ENCODE measurements at places on chromosomes 7 and 10. TPM values are rescaled to one million over a fixed set of nuclear protein-coding genes. Genes with fewer than 3 reads are reported as not detected.
A peak's percentile ranks its signal among the peaks of the same experiment; 100 is the strongest.

DNA sequence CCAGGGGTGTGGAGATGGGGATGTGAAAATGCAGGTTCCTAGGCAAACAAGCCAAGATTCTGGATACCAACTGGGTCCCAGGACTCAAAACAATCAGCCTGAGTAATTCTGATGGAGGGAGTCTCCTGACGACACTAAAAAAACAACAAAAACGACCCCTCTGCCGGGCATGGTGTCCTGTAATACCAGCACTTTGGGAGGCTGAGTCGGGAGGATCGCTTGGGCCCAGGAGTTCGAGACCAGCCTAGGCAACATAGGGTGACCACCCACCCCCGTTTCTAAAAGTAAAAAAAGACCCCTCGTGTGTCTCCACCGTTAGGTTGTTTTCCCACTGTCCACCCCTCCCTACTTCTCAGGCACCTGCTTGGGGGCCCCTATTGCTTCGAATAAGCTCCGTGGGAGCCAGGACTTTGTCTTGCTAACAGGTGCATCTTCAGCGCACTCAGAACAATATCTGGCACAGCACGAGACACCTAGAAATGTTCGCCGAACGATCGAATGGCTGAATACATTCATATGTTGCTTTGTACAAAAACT, 743 bp upstream of the NRF1 start:
- no peak for DNase-seq

TACR2 gene
- total RNA-seq = not detected

GBX1 gene
- total RNA-seq = not detected

BRI3 gene
- total RNA-seq = 112 TPM

SEMA4G gene
- total RNA-seq = 6.6 TPM

- no peak for DNase-seq
These were observed 42.7 kb downstream of the MMRN2 start for GRCh38 chr10:86914734-86915133.

KAT6B gene
- 7.9 TPM for total RNA-seq

HOXA2 gene
- not detected for total RNA-seq

NKX1-2 gene
- not detected for total RNA-seq

DNA sequence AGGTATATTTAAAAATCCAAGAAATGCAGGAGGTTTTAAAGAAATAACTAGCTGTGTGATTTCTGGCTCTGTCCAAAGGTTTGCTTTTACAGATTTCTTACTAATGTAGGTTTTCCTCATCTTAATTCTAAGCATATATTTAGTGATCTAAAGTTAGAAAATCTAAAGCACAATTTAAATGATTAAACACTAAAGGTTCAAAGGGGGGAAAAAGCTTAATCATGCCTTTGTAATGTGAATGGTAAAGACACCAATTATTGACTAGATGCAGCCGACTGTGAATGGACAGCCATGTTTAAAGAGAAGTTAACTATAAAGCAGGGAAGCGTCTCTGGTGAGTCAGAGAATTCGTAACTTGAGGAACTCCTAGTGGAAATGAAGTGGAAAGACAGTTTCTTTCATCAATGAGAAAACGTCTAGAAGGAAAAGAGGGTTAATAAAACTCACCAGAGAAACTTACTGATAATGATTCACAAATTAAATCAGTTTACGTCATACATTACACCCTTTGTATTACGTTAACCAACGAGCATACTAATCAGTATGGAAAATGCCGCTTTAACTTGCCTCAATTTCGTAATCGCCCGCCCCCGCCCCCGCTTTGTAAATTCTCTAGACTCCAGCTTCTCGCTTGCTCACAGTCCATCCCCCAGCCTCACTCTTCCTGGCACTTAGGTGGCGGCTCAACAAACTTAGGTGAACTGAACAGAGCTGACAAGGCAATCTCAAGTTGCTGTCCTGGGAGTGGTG, 1.1 kb upstream of the HBP1 start:
- peak; percentile 75 for DNase-seq

DNA sequence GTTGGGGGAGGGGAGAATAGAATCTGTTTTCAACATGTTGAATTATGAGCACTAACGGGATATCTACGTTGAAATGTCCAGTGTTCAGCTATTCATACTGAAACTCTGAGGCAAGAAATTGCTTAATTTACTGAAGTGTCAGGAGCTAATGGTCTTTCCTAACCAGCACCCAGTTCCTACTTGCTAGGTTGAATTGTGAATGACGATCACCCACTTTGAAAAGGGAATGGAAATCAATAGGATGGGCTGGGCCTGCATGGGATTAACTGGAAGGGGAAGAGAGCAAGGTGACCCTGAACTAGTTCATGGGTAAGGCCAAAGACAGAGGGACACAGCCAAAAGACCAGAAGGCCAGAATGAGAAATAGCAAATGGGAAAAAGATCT, 51.3 kb downstream of the HIPK2 start:
- DNase-seq = no peak

GRCh38 chr10:52785418-52785817, 12.8 kb upstream of the MBL2 start:
- no peak for DNase-seq

GRCh38 chr10:86603256-86603655, 51.1 kb upstream of the OPN4 start:
- no peak for DNase-seq

- no peak for DNase-seq
These were observed 75.5 kb downstream of the DGKI start for GRCh38 chr7:137771273-137771672.

- peak; percentile 44 for DNase-seq
These were observed 43.3 kb downstream of the SFTPD start for GRCh38 chr10:79905322-79906314.

- DNase-seq = no peak
These were observed 59.5 kb upstream of the PRPS1L1 start for GRCh38 chr7:18087026-18087686.

- no peak for DNase-seq
These were observed 28.2 kb downstream of the SEMA3C start for GRCh38 chr7:80890426-80891258.

DNA sequence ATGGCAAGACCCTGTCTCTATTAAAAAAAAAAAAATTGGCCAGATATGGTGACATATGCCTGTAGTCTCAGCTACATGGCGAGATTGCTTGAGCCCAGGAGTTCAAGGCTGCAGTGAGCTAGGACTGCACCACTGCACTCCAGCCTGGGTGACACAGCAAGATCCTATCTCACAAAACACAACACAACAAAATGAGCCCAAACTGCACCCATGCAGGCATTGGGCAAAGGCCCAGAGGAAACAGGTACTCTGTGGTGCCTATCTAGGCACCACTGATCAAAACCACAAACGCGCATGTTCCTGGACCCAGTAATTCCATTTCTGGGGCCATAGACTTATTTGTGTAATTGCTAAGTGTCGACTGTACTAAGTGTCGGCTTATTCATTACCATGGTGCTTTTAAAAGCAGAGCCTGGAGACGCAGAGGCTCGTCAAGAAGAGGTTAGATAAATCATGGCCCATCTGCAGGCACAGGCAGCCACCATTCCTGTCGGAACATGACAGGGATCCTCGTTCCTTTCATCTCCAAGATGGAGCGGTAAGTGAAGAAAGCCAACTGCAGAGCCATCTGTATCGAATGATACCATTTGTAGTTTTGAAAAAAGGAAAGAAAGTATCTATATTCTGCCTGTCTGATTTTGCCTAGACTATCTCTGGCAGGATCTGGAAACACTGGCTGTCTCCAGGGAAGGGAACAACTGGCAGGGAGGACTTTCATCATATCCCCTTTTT, 160.4 kb upstream of the RHEB start:
- DNase-seq = no peak

HOXA5 gene
- 130 TPM for total RNA-seq

COL26A1 gene
- total RNA-seq = 1.7 TPM

GRCh38 chr7:31853380-31853779, 166.4 kb downstream of the PPP1R17 start:
- no peak for DNase-seq

DNA sequence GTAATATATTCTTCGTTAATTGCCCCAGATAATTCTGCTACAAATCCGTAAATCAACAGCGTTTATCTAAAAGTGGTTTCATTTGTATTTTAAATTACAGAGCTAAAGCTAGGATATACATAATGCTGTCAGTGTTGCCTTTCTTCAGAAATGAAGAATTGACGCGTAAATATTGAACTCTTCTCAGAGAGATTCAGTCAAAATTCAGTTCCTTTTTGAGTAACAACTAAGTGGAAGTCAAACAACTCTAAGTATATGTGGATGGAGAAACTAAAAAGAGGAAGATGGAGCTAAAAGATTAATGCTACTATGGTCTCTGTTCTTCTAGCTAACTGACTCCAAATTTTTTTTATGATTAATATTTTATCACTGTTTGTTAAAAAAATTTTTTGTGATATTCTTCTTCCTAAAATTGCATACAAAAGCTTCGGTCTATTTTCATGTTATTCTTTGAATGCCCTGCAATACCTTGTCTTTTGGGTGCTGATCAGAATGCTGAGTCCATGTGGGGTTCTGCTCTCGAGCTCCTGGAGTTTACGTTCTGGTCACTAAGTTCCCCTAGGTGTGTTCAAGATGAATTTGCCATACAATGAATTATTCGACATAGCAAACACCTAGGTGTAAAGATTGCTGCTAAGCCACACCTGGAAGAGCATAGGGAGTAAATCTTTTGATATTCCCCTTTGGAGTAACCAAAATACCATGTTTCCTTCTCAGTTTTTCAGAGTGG, 20.7 kb downstream of the MDFIC start:
- no peak for DNase-seq

Measured in Caki2 (cell line).